Mucosa of descending colon (tissue), 3 donors: ENCODE measurements at places on chromosomes 1 and 21. TPM values are rescaled to one million over a fixed set of nuclear protein-coding genes. Genes with fewer than 3 reads are reported as not detected.

The MTARC1 gene
- total RNA-seq, result 22.7 TPM

The NTRK1 gene
- total RNA-seq, result 0.67 TPM

DNA sequence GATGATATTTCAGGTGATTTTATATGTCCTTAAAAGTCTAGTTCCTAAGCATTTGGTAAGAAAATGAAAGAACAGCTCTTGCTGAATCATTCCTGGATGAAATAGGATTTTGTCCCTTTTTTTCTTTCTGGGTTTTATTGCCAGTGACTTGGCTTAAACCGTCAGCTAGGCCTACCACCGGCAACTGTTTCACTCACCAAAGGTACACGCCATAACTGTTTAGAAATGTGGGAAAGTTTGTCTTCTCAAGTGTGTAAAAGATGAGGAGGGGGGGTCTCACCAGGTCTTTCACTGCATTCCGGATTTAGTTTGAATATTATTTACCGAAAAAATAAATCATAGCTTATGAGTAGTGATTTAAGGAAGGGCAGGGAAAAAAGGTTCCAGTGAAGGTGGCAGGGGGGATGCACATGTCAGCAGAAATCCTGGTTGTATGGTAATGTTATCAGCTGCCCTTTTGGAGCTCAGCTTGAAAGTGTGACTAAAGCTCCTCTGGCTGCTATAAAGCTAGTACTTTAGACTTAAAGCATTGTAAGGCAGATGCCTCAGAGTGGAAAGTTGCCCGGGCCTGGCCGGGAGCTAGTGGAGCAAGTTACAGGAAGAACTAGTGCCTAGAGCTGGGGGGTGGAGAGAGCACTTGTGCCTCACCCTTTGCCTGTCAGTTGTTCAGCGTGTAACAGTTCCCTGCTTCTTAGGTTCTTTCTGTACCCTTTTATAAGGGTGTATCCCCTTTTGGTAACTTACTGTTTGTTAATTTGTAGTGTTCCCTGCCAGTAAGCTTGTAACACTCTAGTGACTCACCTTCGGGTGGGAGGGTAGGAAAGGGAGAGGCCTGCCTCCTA is 3.1 kb downstream of the ATP1A1 start:
- DNase-seq, result peak; percentile 89

The SPRR3 gene
- not detected for total RNA-seq

- no peak for DNase-seq
These were observed 95.5 kb upstream of the EDN2 start for GRCh38 chr1:41580021-41580420.

The ADCY10 gene
- 0.49 TPM for total RNA-seq

The ASCL5 gene
- not detected for total RNA-seq

The CHIA gene
- total RNA-seq, result not detected

GRCh38 chr1:27428316-27429028 is 36.0 kb downstream of the GPR3 start:
- no peak for DNase-seq

- DNase-seq, result no peak
These were observed 14.9 kb downstream of the MAPKAPK2 start for GRCh38 chr1:206699626-206700025.
